Frontal cortex (tissue), 4 donors: ENCODE measurements at places on chromosomes 7 and 10. TPM values are rescaled to one million over a fixed set of nuclear protein-coding genes. Genes with fewer than 3 reads are reported as not detected.
A peak's percentile ranks its signal among the peaks of the same experiment; 100 is the strongest.

DNA sequence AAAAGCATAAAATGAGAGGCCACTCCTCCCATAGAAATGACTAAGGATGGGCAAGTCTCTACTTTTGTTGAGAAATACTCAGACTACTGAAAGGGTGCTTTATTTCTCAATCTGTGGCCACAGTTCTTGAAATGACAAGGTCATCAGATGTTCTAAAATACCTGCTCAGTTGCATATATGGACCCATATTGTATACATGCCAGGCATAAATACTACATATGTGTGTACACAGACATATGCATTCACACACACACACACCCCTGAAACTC, 691.5 kb upstream of the SORCS1 start:
- DNase-seq, result no peak

GRCh38 chr7:27933671-27934565, 194.0 kb downstream of the TAX1BP1 start:
- no peak for DNase-seq

GRCh38 chr10:117666166-117666565, 123.6 kb downstream of the EMX2 start:
- DNase-seq, result no peak

Gene ADAM22
- total RNA-seq, result 76.2 TPM

Gene GHRHR
- not detected for total RNA-seq

Gene KIF11
- 5.3 TPM for total RNA-seq

Gene NEUROG3
- total RNA-seq, result not detected

- no peak for DNase-seq
These were observed 123.4 kb downstream of the MAD1L1 start for GRCh38 chr7:2109251-2109872.

Gene LRRN3
- total RNA-seq, result 153 TPM

Gene RAB19
- not detected for total RNA-seq

Gene ANXA8
- total RNA-seq, result not detected

GRCh38 chr7:2069472-2069860, 163.3 kb downstream of the MAD1L1 start:
- DNase-seq, result peak; percentile 50

DNA sequence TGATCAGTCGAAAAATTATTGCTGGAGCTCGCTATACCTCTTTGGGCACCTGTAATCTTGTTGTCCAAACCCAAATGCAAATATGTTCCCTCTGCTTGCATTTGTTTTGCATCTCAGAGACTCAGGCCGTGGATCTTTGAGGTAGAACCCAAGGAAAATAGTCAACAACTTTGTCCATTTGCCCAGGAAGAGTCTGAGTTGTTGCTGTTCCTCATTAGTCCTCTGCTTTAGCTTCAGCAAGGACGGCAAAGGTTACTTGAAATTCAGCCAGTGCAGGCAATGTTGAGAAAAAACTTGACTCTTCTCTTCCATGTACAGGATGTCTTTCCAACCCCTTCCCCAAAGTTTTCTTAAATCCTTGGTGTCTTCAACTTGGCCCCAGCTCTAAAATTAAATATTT, 45.8 kb downstream of the PDK4 start:
- DNase-seq, result peak; percentile 43

Gene OPN4
- not detected for total RNA-seq

DNA sequence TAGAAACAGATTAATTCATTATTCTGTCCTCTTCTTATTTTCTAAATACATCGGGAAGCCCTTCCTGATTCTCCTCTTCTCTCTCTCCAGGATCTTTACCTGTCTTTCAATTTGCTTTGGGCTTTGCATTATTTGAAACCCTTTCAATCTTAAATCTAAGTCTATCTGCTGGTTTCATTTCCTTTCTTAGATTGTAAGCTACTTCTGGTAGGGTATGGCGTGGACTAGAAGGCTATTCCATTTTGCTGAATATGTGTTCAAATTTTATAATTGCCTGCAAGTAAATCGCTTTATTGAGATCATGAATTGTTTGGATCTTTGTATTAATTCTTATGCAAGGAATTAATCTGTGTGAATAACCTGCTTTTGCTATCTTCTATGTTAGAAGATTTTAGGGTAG, 11.1 kb downstream of the STAM start:
- no peak for DNase-seq

DNA sequence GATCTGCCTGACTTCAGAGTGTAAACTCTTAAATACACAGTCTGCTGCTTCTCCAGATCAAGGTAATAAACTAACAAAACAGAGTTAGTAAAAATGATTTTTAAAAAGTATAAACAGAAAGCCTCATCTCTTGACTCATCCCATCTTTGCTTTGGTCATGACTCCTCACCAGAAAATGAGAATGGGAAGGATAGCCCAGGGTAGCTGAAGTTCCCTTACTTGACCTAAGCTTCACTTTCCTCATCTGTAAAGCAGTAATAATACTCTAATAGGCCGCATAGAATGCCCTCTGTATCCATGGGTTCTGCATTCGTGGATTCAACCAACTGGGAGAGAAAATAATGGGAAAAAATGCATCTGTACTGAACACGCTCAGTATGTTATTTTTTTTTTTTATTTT, 11.3 kb upstream of the SLC25A28 start:
- no peak for DNase-seq
